ENCODE measurements at places on chromosomes 5 and 9.

DNA sequence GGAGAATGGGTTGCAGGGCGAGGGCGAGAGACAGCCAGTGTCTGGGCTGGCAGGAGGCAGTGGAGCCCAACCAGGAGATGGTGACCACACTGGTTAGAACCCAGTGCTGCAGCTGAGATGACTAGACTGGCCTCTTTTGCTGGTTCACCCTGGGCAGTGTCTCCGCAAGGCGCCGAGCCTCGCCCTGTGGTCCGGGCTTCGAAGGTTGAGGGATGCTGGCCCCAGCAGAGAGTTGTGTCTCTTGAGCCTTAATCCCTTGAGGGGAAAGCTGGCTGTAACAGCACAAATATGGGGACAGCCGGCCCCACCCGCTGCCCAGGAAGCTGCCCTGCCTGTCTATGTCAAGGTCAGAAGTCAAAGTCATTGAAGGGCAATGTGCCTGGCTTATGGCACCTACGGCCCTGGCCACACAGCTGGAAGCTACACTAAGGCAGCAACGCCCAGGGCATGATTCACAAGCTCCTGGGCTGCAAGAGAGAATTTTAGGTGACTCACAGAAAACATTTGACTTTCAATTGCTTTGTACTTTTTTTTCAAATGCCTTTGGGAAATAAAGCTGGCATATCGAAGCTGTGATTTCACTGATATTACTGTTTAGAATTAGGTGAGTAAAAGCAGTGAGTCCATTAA, 33.3 kb downstream of the NKX2-5 start:
- DNase-seq, result no peak

DNA sequence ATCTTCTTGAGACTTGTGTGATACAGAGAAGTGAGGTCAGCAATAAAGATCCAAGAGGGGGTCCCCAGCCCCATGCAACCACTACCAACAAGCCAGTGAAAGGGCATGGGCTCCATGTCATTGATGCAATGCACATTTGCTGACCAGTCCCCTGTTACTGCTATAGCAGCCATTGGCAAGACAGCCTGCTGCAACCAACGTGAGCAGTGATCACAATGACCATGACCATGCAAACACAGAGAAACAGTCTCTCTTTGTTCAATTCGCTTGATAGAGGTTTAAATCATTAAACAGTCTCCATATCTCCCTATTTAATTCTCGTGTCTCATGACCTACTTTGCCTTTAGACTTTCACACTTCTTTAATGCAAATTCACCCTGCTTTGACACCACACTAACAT, 30.0 kb upstream of the FOXB2 start:
- DNase-seq, result no peak

DNA sequence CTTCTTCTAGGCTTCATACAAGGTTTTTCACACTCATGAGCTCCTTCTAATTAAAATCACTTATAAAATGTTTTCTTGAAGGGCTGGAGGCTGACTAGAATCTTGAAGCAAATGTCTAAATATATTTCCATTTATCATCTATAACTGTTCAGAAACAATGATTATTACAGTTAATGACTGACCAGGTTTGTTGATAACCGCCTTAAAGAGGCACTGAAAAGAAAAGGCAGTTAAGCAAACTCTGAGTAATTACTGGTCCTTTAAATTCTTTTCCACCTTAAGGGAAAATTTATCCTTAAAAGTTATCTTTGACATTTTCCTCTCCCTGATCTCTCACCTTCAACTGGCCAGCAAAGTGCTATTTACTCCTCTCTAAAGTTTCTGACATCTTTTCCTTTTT, 43.2 kb downstream of the RICTOR start:
- DNase-seq, result no peak

- DNase-seq, result no peak
These were observed 146.6 kb downstream of the ESM1 start for GRCh38 chr5:54838843-54839242.

DNA sequence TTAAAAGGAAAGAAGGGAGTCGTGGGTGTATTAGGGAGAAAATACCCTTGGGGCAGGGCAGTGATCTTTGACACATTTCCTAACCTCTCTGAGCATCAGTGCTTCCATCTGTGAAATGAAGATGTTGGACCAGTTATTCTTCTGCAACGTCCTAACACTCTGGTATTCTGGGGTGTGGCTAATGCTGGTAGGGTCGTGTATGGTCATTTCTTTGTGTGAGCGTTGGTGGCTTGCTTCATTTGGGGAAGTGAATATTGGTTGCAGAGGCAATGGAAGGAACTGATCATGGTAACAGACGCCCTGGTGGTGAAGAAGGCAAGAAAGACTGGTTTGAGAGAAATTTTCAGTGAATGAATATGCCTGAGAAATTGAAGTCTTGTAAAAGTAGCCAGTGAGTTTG, 67.9 kb upstream of the TTC23L start:
- no peak for DNase-seq

DNA sequence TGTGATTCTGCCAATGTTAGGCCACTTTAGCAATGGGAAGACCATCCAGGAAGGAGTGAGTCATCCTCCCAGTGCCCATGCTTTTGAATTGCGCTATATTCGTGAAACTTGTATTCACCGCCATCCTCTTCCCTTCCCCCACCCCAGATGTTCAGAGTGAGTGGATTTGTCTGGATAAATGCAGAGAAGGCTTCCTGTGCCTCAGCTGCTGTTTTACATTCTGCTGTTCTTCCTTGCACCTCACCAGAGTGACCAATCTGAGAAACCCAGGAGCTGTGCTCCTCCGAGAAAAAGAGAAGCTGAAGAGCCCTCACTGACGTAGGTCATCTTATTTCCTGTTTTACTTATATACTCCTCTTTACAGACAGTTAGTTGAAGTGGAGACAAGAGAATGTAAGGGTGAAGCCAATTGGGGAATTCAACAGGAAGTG, 24.6 kb upstream of the SVEP1 start:
- no peak for DNase-seq

DNA sequence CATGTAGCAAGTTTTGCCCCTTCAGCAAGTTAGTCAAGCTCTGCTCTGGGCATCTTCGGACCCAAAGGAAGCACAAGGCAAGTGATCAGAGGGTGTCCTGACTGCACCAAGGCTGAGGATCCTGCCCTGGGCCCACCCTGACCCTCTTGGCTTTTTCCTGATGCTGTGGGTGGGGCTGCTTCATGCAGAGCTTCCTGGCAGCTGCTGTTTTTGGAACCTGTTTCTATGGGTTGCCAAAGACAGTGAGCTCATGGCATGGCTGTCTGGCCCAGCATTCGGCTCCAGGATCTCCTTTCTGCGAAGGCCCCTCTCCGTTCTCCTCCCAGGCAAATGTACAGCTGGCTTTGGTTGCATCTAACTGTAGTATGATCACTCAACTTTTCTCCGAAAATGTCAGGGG, 497.9 kb downstream of the ARHGEF28 start:
- DNase-seq, result no peak

DNA sequence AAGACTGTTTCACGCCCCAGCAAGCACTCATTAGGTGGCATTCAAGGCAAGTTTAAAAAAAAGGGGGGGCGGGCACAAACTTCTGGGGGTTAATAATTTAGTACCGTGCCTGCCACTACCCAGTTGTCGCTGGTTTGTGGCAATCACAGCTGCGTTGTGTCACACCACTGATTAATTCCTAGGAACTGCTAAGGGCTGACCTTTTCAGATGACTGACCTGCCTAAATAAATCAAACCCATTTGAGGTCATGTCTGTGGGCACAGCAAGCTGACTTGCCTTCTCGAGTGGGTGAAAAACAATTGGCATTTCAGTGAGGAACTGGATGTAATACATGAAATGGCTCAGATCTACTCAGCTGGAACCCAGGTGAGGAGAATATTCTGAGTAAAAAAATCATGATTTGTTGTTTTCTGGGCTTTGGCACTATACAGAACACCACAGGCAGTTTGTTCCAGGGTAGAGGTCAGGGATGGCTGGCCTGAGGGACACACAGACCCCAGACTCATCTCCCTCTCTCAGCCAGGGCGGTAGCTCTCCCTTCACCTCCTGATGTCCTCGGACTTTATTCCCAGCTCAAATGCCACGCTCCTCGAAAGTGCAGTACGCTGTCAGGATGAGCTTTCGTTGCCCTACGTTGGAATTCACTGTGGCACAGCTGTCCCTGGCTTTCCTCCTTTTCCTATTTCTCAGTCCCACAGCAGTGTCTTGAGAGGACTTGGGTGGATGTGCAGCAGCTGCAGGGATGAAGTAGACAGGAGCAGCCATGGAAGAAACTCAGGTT, 15.5 kb upstream of the MGAT1 start:
- DNase-seq, result no peak

DNA sequence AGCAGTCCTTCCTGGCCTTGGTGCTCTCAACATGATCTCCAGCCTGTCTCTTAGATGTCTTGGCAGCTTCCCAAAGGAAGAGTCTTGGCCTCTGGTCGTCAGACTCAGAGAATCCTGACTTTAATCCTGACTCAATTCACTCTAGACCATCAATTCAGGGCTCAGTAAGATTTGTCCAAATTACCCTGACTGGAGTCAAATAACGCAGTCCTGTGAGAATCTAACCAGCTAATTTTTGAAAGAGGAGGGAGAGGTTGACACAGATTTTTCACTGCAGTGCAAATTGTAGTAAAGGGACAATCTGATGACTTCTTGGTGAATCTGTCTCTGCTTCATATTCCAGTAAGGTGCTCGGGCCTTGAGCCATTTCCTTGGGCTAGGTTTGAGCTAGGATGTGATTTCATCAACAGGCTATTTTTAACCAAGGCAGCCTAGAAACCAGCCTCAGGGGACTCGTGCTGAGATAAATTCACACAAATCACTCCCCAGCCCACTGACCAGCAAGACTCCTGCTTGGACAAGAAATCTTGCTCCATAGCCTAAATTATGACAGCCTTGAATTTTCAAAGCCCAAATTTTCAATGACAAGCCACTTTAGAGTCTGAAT, 257.4 kb downstream of the ENC1 start:
- DNase-seq, result no peak

DNA sequence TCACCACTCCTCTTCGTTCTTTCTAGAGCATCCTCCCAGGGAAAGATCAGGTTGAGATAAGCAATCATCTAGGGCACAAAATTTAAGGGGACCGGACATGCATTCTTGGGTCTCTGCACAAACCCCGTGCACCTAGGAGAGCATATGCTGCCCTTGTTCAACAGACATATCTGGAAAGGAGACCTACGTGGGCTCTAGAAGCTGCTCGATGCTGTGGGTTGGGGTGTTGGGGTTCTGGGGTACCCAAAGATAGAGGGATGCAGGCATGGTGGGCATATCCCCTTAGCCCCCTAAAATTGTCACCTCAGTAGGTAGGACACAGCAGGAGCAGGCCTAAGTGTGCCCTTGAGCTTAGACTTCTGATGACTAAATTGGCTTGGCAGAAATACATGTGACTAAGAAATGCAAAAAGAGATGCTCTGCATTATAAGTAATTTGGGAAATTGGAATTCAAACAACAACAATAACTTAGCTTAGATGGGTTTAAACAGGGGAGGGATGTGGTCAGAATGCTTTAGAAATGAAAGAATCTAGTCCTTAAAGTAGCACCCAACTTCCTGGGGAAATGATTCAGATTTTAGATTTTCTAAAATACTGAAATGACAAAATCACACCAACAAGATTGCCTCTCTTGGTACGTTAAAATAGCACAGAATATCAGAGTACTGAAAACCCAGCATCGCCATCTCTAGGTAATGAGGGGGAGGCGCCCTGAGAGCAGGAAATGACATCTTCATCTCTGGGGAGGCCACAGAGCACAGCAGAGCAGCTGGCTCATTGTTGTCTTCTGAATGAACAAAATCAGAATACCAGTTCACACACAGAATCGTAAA, 172.3 kb downstream of the GNA14 start:
- no peak for DNase-seq

DNA sequence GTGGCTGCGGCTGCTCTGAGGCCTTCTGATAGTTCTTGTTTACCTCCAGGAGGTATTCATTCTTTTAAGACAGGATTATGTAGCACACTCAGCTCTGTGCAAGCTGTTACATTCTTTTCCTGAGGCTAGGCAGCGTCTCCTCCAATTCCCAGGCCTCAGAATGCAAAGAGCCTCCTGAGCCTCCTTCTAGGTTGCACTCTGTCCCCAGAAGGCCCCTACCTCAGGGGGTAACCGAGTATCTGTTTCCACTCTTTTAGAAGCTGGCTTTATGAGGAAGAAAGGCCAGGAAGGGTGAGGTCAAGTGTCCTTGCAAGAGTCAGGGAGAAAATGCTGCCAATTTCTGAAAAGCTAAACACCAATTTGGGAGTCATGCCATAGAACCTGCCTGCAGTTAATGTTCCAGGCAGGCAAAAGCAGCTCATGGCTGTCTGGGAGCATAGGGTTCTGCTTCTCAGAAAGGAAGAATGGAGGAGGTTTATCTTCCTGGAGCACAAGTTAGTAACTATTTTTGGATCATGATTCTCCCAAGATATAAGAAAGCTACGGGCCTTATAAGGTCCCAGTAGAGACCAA, 178.9 kb downstream of the SEMA6A start:
- no peak for DNase-seq

DNA sequence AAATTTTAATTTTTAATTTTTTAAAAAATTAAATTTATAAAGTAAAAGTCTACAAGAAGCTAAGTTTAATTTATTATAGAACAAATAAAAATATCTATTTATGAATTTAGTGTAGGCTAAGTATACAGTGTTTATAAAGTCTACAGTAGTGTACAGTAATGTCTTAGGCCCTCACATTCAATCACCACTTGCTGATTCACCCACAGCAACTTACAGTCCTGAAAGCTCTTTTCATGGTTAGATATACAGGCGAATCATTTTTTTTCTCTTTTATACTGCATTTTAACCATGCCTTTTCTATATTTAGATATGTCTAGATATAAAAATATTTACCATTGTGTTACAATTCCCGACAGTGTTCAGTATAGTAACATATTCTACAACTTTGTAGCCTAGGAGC, 55.9 kb downstream of the PCSK1 start:
- no peak for DNase-seq

DNA sequence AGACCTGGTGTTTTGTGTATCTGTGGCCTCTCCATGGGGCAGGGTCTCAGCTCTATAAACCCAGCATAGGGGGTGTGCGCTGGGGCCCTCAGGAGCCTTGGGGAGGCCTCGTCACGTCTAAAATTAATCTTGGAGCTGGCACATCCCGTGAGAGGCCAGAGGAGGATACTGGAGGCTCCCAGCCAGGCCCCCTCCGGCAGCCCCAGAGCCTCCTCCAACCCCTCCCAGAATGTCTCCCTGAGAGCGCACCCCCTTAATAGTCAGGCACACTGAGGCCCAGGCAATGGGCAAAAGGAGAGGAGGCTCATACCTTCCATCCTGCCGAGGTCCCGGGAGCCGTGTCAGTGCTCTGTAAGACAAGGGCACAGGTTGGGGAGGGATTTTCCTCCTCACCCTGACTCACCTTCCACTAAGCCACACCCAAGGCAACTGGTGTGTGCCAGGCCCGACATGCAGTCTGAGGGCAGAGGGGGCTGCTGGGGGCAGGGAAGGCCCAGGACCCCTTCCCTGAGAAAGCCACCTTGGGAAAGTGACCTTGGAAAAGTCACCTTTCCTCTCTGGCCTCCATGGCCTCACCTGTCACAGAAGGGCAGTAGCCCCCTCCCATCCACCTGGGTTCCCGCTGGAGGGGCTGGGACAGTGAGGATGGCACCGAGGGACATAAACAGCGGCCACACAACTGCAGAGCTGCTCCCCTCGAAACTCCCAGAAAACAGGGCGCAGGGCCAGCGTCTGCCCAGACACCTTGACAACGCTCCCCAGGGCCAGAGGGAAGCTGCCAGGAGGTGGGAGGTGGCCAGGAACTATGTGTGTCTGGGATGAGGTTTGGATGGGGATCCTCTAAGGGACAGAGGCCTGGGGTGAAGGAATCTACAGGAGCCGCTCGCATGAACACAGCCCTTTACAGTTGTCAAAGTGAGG, 2.9 kb downstream of the AK1 start:
- DNase-seq, result no peak

- DNase-seq, result no peak
These were observed 22.9 kb upstream of the HMGCS1 start for GRCh38 chr5:43336159-43336558.

Measured in activated naive CD4-positive, alpha-beta T cell (primary cell).